Inflammatory macrophage (primary cell): ENCODE measurements at places on chromosomes 6 and 20.

- DNase-seq, result no peak
Measured at GRCh38 chr6:128200789-128201188, 299.9 kb upstream of the THEMIS start.

DNA sequence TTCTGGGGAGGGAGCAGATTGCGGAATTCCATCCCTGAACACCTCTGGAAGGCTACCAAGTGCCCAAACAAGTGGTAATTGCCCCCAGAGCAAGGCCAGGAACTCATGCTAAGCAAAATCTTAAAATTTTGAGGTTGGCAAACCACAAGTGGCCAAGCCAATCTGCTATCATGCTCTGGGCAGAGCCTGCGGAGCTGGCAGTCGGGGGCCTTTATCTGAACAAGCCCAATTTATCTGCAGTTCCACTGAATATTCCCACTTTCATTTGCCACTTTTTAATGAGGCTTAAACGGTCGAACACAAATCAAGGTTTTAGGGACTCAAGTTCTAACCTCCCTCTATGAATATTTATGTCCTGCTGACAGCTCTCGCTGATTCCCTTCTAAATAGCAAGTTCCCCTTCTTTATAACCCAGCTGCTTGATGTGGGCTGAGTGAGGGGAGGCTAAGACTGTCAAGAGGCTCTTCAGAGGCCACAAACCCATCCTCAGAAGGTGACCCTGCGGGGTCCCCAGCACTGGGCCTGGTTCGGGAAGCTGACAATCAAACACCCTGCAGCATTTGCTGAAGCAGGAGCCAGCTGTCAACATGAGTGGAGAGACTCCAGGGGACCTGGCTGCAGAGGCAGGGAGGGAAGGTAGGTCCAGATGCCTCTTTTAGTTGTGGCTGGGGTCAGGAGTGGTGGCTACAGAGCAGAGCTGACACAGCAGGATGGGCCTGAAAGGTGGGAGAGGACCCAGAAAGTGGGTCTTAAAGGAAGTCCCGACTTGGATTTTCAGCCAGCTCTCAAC lies 11.9 kb downstream of the CCDC167 start:
- DNase-seq, result no peak

GRCh38 chr20:50299325-50299629 lies 108.6 kb downstream of the CEBPB start:
- DNase-seq, result no peak

- DNase-seq, result no peak
Measured at GRCh38 chr20:47764154-47764733, 21.0 kb downstream of the SULF2 start.

- no peak for DNase-seq
Measured at GRCh38 chr6:38651121-38651784, 11.5 kb upstream of the BTBD9 start.

DNA sequence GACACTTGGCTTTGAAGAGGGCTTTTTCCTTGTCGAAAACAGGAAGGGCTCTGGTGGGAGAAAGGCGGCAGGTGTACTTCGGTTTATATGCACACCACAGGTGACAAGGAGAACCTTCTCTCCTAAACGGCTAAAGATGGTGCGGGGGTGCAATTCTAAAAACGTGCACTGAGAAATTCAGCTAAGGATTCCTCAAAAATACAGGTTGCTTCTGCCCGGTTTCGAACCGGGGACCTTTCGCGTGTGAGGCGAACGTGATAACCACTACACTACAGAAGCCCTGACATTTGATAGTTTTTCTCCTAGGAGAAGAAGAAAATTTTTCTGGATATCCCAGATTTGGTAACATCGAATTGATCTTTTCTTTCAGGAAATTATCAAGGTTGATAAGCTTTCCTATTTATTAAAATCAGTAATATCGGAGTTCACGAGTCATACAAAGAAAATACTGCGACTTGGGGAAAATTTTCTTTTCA lies 32.0 kb downstream of the POM121L2 start:
- DNase-seq, result no peak

- DNase-seq, result no peak
Measured at GRCh38 chr6:46452312-46452917, 38.8 kb downstream of the RCAN2 start.

DNA sequence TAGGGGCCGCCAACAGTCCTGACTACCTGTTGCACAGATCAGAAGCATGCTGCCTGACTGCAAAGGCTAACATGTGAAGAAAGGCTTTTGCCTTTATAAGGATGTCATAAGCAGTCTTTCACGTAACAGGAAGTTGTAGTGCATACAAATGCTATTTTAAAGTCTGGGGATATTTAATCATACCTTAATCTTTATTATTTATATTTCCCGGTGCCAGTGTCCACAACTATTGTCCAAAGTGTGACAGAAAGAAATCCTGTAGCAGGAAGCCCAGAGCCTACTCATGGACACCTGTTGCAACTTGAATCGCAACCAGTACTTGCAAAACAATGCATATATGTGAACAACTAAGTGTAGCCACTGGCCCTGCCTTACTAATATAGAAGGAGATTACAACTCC lies 235.8 kb downstream of the ALDH8A1 start:
- DNase-seq, result peak; percentile 29

GRCh38 chr6:40336940-40337760 lies 250.0 kb downstream of the LRFN2 start:
- no peak for DNase-seq

DNA sequence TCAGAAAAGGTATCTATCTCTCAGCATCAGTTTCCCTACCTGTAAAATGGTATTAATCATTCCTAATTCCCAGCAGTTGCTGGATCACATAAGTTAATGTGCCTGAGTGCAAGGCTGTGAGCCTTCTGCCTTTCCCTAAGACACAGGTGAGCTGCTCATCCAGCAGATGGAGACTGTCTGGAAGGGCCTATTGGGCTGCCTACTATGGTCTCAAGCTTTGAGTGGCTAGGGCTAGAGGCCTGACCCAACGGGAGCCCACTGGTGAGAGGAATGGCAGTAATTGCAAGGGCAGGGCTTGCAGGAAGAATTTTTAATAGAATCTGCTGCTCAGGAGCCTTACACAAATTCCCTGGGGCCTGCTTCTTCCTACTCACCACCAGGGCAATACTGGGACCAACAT lies 4.3 kb downstream of the KHDC1 start:
- no peak for DNase-seq

DNA sequence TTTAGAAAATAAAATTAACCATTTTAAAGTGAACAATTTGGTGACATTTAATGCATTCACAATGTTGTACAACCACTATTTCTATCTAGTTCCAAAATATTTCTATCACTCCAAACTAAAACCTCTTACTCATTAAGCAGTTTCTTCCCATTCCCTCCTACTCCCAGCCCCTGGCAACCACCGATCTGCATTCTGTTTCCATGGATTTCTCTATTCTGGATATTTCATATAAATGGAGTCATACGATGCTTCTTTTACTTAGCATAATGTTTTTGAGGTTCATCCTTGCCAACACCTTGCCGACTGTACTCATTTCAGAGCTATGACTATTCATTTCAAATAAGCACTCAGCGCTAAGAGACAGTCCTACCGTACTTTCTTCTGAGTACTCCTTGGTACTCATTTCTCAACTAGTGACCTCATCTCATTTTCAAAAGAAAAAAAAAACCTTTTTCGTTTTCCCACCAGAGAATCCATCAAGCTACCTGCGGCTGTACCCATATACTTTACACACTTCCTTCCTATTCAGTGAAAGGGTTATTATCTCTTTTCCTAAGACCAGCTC lies 259.2 kb downstream of the UTRN start:
- no peak for DNase-seq

DNA sequence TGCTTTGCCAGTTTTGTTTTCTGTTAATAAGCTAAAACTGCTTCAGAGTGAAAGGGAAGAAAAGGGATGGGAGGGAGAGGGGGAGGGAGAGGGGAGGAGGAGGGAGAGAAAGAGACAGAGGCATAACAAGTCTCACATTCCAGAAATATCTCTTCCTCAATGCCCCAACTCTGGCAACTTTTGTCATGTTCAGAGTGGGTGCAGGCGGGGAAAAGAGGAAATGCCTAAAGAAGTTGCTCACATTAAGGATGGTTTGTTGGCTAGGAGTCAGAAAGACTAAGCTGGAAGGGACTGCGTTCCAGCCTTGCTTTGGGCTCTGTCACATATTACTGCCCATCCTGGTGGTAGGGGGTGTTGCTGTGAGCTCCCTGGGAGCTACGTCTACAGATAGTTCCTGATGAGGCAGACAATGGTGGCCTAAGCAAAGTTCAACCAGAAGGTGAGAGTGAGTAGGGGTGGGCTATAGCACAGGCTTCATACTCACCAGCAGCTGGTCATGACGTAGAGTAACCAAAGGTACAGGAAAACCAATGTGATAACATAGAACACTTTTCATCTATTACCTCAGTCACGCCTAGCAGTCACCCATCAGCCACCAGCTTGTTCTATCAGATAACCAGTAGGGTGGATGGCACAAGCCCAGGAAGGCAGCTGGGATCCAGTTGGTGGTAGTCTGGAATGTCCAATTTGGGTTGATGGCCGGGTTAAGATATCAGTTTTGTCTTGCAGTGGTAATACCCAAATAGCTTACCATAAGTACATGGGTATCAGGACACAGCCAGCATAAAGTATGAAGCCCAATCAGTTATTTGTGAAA lies 2.1 kb downstream of the TSPYL4 start:
- DNase-seq, result peak; percentile 41

GRCh38 chr6:30200551-30201281 lies 12.5 kb downstream of the TRIM26 start:
- DNase-seq, result peak; percentile 41

DNA sequence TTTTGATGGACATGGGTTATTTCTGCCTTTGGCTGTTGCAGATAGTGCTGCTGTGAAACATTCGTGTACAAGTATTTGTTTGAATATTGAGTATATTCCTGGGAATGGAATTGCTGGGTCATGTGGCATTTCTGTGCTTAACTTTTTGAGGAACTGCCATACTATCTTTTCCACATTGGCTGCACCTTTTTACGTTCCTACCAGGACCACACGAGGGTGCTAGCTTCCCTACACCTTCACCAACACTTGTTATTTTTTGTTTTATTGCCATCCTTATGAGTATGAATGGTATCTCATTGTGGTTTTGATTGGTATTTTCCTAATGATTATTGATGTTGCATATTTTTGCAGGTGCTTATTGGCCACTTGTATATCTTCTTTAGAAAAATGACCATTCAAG lies 47.8 kb upstream of the PLCG1 start:
- no peak for DNase-seq

- DNase-seq, result no peak
Measured at GRCh38 chr6:114445846-114446245, 103.0 kb upstream of the HS3ST5 start.

DNA sequence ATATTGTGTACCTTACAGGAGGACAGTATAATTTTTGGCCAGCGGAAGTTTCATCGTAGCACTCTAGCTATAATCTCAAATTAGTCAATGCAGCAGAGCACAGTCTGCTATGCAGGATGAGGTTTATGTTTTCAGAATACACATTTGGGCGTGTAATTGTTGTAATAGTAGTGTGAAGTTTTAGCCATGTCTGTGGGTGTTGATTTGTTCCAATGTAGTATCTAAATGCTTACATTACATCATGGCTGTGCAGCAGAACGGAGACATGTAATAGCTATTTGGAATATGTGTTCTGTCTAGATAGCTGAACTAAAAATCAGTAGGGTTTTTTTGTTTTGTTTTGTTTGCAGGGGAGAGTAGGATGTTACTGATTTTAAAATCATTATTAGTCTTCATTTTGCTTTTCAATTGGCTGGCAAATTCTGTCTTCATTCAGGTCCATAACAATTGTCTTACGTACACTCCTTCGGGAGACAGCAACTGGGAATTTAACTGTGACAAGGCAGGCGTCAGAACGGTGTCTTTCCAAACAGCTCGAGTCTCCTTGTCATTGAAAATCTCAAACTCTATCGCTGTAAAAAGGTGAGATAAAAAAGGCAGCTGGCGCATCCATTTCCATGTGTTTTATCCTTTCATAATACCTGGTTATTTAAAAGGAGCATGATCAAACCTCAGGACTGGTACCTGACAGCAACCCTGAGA lies 65.1 kb upstream of the CDH4 start:
- DNase-seq, result no peak

DNA sequence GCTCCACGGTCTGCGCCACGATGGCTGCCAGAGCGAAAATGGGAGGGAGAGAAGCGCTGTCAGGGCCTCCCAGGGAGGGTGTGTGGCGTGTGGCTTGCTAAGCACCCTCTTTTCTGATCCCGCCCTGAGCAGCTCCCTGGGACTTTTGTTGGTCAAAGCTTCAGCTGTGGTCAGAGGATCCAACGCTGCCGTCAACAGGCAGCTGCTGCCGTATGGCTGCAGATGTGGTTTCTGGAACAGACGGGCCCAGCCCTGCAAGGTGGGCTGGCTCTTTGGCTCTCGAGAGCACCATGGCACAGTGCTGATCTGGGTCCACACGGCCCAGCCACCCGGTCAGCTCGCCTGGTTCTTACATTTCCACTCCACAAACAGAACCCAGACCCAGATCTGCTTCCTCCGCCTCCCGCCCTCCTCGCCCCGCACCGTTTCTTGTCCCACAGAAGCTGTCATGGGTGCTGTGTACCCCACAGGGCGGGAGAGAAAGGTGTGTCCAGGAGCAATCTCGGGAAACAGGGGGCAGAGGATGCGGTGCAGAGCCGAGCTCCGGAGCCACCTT lies 86.0 kb upstream of the BHLHE23 start:
- no peak for DNase-seq

GRCh38 chr20:47927944-47928343 lies 142.7 kb upstream of the SULF2 start:
- DNase-seq, result no peak

DNA sequence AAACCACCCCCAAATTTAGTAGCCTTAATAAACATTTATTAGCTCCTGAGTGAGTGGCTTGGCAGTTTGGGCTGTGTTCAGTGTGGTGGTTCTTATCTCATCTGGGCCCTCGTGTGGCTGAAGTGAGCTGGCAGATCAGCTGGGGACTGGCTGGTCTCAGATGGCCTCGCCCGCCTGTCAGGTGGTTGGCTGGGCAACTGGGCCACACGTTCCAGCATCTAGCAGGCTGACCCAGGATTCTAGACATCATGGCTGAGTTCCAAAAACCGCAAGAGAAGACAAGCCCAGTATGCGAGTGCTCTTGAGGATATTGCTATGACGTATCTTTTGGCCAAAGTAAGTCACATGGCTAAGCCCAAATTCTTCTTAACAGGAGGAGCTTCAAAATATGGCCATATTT lies 28.9 kb downstream of the EIF2S2 start:
- peak; percentile 2 for DNase-seq

GRCh38 chr6:141874930-141875602 lies 257.7 kb upstream of the GJE1 start:
- DNase-seq, result no peak

- DNase-seq, result no peak
Measured at GRCh38 chr6:39310542-39310941, 3.7 kb downstream of the KCNK17 start.

DNA sequence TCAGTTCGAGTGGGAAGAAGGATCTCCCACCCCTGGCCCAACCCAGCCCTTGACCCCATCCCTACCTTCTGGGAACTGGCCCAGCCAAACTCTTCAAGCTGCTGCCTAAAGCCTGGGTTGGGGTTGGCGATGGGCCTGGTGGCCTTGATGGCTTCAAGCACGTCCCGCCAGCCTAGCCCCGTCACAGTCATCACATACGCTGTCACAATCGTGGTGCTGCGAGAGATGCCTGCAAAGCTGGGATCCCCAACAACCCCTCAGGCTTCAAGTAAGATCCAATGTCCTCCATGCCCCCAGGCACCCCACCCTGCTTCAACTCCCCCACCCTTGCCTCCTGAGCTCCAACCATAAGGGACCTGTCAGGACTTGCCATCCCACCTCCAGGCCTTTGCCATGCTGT lies 7.8 kb downstream of the DUSP15 start:
- DNase-seq, result no peak

- DNase-seq, result peak; percentile 48
Measured at GRCh38 chr6:142886431-142887170, 58.4 kb downstream of the HIVEP2 start.

GRCh38 chr6:147933224-147933623 lies 409.4 kb upstream of the SASH1 start:
- DNase-seq, result no peak
